ENCODE measurements at places on chromosomes 1 and 21.

DNA sequence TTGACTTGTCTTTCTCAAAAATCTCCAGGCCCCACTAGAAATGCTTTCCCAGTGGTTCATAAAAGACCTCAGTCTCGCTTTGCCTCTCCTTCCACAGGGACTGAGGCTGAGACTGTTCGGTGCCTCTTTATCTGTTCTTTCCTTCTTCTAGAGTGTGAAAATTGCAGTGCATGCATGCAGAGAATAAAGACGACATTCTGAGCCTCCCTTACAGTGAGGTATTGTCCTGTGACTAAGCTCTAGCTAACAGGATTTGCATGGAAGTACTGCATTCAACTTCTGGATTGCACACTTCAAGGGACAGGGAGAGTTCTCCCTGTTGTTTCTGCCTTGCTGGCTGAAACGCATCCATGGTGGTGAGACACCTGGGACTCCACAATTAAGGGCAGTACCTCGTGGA lies 69.1 kb downstream of the COLGALT2 start:
- DNase-seq = no peak

DNA sequence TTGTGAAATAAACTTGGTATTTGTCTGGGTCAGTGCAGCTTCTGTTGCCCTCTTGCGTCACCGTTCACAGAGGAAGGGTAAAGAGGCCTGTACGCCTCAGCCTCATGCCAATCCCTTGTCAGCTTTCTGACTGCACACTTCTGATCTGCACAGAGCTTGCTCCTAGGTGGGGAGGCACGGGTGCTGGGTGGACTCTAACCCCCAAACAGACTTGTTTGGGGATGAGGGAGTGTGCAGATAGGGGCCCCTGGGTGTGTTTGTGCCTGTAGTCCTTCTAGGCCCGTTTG lies 803 bp upstream of the B4GALT2 start:
- DNase-seq = no peak

DNA sequence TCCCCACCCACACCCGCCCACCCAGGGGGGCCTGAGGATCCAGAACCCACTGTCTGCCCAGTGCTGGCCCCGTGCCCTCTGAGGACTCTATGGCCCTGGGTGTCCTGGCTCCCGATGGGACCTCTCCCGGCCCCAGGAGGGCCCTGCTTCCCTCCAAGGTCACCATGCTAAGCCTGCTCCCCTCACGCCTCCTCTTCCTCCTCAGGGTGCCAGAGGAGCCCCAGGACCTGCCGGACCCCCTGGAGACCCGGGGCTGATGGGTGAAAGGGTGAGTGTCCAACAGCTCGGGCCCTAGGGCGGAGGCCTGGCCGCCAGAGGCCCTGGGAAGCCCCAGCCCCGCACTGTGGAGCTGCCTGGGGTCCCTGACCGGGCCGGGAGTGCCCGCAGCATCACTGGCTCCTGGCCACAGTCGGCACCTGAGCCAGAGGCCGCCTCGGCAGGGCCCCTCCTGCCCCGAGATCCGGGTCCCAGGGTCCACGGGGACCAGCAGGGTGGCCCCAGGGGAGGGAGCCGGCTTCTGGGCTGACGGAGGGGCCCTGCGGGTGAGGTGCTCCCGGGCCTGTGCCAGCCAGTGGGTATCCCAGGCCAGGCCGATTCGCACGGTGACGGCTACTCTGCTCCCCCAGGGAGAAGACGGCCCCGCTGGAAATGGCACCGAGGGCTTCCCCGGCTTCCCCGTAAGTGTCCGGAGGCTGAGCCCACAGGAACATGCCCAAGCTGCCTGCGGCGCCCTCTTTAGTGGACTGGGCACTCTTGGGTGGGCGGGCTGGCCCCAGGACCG lies 16.1 kb downstream of the COL6A1 start:
- DNase-seq = peak; percentile 62

DNA sequence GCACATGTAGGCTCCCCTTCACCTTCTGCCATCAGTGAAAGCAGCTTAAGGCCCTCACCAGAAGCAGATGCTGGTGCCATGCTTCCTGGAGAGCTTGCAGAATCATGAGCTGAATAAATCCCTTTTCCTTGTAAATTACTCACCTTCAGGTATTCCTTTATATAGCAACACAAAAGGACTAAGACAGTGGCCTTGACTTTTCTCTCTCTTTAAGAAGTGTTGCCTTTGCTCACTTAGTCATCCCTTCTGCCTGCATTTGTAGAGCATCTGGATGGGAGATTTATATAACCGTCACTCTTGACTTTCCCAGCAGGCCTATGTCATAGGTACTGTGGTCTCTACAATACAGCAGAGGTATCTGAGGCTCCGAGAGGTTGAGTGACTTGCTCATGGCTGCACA lies 3.7 kb downstream of the PCSK9 start:
- no peak for DNase-seq

DNA sequence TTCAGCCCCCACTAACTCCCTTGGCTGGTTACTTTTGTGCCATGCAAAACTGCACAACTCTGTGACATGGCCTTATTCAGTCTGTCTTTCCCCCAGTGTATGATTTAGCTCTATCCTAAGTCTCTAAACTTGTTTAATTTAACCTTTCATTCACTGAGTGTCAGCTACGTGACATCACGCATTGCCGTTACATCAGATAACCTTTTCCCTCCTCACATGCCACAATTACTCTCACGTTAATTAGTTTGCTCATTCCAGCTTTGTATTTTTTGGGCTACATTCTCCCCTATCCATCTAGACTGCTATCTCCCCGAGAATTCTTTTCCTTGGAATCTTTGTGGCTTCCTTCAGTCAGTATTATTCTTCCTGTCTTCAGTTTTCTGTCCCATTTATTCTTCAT lies 29.4 kb upstream of the TMCO2 start:
- no peak for DNase-seq

DNA sequence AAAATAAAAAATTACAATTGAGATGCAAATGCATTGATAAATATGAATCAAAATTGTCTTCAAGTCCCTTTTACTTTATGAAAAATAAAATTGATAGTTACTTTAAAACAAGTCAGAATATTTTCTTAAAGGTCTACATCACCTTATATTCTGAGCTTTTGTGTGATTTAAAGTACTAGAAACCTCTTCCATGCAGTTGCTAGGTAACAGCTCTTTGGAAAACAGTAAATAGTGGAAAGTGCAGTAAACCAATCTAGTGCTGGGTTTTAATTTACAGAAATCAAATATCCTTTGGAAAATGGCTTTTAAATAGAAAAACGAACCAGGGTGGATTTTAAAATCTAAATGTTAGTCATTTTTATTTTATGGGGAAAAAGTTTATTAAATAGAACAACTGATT lies 227.9 kb downstream of the KCNT2 start:
- DNase-seq = no peak

DNA sequence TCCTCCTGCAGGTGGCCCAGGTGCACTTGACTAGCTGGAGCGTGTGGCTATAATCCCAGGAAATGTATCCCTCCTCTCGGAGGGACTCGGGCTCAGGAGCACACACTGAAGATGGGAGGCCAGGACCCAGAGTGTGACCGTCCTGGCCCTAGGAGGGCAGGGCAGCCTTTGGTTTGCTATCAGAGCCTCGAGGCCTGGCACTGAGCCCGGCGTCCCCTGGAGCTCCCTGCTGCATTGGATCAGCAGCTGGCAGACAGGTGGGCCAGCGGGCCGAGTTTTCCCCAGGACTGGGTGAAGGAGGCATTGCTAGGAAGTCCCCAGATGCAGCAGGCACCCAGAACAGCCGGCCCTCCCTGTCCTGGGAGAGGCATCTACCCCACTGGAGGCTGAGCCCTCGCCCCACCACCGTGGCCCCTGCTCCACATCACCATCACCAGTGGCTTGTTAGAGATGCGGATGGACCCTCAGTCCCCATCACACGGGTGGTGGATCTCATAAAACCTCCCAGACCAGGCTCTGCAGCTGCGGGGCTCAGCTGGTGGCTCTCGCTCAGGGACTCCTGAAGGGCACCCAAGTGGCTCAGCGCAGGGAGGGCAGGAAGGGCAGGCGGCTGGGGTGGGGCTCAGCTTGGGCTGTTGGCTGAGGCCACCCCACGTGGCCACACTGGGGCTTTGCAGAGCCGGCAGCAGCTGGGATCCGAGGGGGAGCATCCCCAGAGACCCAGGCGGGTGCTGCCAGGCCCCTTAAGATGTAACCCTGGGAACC lies 32.7 kb upstream of the POFUT2 start:
- DNase-seq = peak; percentile 62

DNA sequence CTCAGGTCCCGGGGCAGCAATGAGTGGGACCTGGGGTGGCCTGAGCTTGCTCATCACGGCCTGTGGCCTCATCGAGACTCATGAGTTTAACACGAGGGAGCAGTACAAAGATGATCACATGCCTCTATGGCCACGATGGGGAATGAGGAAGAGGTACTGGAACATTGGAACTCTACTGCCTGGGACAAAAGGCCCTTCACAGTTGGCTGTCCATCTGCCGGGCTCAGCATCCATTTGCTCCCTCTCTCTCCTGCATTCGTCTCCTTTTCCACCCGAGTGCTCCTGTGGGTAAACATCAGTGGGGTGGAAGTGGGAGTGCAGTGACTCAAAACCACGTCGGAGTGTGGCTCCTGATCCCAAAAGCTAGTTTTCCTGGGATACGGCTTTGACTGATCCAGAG lies 124.9 kb downstream of the KAZN start:
- DNase-seq = no peak

- DNase-seq = no peak
Measured at GRCh38 chr1:162010175-162010506, 13.5 kb downstream of the OLFML2B start.

DNA sequence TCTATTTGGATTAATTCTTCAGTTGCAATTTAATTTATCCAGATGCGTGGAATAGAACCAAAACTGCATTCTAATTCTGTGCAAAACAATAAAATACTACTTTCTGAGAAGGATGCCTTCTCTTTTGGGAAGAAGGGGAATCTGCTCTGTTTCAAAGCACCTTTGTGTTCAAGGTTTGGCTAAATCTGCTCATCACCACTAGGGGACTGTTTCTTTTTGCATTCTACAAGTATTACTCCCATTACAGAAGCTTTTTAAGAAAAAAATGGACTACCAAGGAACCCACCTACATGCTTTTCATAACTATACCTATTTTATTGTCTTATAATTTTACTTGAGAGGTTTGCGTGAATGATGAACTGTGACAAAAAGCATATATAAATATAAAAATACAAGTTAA lies 18.2 kb downstream of the MRPS6 start:
- DNase-seq = no peak

- DNase-seq = no peak
Measured at GRCh38 chr1:177228693-177229065, 57.9 kb downstream of the BRINP2 start.

DNA sequence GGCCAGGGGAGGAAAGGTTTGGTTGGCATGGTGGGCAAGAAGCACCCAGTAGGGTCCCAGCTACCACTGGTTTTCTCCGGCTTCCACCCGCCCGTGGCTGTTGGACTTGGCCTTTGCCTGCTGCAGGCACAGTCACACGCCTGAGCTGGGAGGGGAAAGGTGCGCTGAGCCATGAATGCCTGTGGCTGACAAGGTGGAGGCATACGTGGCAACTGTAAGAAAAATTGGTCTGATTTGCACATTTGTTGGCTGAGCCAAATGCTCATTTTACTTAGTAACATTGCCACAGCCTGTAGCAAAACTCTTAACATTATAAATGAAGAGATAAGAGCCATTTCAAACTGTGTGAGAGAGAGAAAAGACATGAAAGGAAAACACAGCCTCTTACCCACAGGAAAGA lies 191.6 kb downstream of the PTPRC start:
- DNase-seq = no peak

- no peak for DNase-seq
Measured at GRCh38 chr1:224721000-224721399, 104.9 kb downstream of the CNIH3 start.

DNA sequence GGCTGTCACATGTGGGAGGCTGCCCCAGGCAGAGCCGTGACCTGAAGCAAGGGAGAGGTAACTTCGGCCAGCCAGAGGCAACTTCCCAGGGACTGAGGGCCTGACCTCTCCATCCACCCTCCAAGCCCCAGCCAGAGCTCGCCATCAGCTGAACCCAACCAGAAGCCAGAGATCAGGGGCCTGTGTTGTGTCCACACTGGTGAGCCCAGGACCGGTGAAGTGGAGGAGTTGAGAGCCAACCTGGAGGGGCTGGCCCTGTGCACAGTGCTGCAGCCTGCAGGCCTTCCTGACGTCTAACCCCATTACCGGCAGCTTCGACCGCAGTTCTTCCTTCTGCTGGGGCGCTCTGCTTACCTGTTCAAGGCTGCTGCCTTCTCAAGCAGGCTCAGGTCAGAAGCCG lies 19.6 kb upstream of the PDE9A start:
- no peak for DNase-seq

DNA sequence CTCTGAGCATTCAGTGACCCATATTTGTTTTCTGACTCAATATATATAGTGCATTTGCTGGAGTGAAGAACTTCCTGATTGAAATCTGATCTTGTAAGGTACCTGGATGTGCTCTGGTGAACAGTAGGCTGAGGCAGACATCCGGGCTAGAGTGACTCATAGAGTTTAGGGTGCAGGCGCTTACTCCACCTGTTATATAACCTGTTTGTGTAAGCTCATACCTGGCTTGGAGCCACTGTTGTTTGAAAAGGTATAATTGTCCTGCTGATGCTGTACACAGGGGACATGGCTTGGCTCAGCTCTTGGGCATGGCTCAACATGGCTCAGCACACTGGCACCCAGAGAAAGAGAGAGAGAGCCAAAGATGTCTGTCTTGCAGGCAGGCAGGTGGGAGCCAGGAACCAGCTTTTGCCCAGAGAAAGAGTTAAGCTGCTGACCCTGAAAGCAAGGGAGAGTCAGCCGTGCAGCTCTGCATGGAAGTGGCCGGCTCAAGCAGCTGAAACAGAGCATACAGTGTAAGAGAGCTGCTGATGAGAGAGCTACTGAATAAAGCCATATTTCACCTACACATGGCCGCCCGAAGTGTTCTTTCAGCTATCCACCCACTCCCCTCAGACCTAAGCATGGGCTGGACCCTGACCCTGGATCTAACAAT lies 43.2 kb downstream of the GJA5 start:
- no peak for DNase-seq

DNA sequence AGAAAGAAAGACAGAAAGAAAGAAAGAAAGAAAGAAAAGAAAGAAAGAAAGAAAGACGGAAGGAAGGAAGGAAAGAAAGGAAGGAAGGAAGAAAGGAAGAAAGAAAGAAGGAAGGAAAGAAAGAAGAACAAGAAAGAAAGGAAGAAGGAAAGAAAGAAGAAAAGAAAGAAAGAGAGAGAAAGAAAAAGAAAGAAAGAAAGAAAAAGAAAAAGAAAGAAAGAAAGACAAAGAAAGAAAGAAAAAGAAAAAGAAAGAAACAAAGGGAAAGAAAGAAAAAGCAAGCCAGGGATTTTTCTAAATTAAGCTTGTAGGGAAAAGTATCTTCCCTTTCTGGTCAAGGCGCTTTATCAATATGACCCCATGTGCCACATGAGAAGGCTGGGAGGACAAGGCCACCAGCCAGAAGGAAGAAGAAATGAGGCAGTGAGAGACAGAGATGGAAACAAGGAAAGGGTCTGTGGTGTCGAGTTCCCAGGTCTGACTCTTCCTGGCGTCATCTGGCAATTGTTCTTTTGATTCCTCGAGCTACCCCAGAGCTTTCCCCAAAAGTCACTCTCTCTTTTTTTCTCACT lies 88.4 kb upstream of the LPGAT1 start:
- DNase-seq = no peak

All from left forelimb (tissue), 1 donor.